ENCODE measurements at places on chromosomes 7 and 10.

DNA sequence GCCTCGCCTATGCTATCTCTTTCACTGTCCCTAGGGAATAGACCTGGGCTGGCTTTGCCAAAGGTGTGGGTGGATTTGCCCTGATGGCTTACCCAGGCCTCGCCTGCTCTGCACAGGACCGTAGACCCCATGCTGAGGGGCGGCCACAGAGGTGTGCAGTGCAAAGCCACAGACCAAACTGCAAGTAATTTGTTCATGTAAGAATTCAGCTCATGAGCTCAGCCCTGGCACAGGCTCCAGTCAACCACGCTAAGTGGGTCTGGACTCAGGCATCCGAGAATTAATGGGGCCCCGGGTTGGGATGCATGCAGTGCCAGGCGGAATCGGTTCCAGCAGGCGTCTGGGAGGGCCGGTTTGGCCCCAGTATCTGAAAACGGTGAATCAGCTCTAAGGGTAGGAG, 445.2 kb downstream of the DNAJB6 start:
- DNase-seq, result no peak

GRCh38 chr10:116526219-116526618, 19.5 kb upstream of the PNLIP start:
- no peak for DNase-seq

DNA sequence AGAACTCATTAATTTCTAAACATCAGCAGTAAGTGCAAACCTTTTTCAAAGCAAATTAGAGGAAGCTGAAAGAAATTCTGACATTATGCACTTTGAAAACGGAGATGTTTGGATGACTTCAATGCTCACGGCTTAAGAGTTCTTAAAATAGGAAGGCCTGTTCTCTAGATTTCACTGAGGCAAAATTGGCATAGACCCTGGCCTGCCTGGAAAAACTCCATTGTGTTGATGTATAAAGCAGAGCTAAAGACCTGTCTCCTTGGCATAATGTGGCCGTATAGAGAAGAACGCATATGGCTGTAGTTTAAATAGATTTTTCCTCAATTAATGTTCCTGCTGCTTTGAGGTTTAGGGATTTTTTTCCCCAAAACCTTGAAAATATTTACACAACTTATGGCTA, 24.5 kb upstream of the AGMO start:
- no peak for DNase-seq

DNA sequence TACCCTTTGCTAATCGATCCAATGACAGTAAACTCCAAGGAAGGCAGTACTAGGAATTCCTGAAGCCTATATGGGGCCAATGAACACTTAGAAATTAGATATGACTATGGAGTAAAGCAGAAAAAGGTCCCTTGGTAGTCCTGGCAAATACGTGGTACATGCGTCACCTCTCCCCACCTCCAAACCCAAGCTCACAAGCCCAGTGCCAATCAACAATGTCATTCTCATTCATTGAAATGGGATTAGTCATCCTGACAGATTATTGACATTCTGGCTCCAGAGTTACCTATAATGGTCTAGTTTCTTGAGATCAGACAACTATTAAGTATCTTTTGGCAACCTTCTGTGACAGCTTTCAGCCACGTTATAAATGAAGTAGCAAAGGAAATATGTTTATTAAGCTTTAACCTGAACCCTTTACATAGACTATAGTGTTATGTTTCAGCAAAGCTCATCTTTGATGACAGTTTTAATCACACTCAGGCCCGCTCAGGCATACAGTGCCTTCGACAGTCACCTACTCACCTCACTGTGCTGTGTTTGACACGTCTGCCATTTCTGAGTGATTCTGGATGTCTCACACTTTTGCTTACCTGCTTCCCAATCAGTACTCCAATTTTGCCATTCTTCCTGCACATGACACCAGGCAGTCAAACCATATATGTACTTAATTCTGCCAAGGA, 69.6 kb upstream of the ADO start:
- DNase-seq, result no peak

- DNase-seq, result no peak
These were observed 175.4 kb downstream of the CHN2 start for GRCh38 chr7:29369909-29370488.

DNA sequence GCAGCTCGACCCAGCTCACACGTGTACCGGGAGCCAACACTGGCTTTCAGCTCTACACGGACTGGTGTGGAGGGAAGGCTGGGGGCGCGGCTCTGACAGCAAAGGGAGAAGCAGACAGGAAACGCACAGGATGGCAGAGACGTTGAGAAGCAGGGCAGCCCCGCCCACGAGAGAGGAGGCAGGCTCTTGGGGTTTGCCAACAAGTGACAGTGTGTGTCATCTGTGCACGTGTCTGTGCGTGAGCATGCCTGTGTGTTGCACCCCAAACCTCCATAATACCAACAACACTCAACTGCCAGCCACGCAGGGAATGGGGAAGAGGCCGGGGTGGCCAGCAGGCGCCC, 64.4 kb upstream of the PDGFA start:
- no peak for DNase-seq

DNA sequence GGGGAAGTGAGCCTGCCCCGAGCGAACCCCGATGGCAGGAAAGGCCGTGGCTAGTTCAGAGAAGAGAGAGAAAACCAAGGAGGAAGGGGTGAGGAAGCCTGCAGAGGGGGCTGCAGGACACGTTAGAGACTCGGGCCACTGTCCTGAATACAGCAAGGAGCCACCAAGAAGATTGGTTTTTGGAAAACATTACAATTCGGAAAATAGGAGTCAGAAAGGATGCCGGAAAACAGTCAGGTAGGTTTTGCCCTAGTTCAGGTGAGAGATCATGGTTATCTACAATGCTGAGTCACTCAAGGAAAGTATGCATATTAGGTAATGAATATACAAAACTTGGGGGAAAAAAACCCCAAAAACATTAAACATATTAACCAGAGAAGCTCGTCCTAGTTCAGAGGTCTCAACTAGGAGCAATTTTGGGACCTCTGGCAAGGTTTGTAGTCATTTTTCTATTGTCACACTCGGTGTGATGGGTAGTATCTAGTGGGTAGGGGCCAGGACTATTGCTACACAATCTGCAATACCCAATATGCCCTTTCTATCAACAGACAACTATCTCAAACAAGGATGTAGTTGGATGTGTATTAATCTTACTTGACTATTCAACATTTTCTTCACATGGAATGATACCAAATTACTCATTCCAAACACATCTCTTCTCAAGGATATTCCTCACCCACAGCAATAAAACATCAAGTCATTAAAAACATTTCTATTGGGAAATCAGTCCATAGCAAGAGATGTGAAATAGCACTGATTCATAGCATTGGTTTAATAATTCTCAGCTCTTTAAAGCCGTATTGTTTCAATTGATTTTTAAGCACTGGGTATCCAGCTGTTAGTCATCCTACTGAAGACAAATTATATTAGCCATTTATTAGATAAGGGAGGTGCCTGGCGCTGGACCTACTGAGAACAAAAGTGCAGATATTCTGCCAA, 74.4 kb upstream of the RSU1 start:
- DNase-seq, result peak; percentile 64

- DNase-seq, result no peak
These were observed 15.2 kb upstream of the KNDC1 start for GRCh38 chr10:133144771-133145170.

All from endothelial cell (in vitro differentiated cells).